ENCODE measurements at places on chromosomes 4 and X.

- no peak for DNase-seq
These were observed 23.4 kb downstream of the PPP4R3C start for GRCh38 chrX:27439771-27440170.

DNA sequence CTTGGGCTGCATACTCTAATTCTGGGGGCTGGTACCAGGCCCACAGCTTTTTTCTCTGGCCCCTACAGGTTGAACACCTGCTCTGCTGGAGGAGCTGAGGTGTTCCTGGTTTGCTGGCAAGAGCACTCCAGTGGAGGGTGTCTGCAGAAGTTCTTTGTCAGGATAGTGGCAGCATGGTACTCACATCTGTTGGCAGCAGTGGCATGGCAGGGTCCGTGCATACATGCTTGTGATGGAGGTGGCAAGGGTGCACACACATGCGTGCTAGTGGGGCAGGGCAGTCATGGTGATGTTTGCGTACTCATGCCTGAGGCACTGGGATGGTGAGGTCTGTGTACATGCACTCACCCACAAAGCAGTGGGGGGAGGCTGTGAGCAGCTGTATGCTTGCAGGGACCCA is 235.5 kb upstream of the KLF8 start:
- no peak for DNase-seq

GRCh38 chr4:154364066-154364845 is 127.3 kb downstream of the DCHS2 start:
- DNase-seq, result no peak

- DNase-seq, result no peak
These were observed 74.8 kb downstream of the IL15 start for GRCh38 chr4:141711211-141711610.

GRCh38 chr4:108109997-108110416 is 58.7 kb downstream of the LEF1 start:
- DNase-seq, result no peak
